ENCODE measurements at places on chromosomes 1 and 21.

DNA sequence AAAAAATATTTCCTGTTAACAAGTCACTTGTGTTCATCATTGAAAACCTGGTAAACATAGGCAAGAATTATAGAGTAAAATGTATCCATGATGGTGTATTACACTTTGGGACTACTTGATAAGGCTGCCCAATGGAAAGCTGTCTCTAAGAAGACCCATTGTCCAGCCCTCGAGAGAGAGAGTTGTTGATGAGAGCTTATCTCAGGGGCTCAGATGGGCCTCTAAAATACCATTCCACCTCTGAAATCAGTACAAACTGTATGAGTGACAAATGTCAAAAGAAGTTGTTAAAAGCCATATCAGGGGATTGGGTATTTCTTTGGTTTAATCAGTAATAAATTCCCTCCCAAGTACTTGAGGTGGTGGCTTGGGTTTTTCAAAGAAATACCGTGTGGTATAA is 96.1 kb downstream of the KCNK1 start:
- DNase-seq, result no peak

DNA sequence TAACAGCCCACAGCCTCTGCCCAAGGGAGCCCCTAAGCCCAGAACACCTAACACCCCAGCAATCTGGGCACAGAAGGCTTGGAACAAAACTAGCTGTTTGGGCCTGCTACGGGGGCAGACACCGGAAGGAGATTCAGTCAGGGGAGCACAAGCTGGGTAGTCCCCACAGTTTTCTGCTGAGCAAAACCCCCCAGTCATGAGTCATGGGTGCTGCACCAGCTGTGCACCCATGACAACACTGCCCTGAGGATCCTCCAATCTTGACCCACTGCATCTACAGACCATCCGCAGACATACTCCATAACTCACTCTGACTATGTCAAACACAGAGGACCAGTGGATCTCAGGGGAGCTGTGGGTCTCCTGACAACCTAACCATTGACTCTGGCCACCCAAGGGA is 105.1 kb downstream of the LRIG2 start:
- no peak for DNase-seq

DNA sequence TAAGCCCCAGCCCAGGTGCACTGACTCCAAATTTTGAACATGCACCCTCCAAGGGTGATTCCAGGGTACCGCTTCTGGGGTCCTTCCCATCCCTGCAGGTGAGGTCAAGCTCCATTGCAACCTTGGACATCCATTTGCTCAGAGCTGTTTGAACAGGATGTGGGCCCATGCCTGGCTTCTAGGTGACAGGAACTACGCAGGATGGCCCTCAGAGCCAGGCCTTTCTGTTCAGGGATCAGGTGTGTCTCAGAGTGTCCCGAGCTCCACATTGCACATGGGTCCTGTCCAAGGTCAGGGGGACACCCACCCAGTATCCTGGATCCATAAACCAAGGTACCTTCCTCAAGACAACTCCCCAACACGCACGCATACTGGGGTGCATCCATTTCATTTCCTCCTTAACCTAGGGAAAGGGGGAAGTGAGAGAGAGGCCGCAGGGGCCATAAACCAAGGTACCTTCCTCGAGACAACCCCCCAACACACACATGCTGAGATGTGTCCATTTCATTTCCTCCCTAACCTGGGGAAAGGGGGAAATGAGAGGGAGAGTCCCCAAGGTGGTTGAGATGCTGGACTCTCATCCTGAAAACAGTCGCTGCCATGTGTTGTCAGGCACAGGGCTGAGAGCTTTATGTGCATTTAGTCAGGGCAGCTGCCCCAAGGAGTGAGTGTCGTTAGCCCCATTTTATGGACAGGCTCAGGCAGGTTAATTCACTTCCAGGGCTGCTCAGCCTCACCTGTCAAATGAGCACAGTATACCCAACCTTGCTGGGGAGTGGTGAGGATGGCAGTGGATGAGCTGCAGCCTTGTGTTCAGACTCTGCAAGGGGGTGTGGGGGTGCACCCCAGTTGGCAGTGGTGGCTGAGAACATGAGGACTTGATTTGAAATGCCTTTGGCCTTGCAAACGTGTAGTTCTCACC is 2.1 kb downstream of the SLC66A1 start:
- DNase-seq, result no peak

- DNase-seq, result no peak
Observed at GRCh38 chr21:41361786-41362604, at the start of gene MX2. MX2 (plus strand) TSS chr21:41362027; CDS start chr21:41376907, 14,880 bp downstream.

GRCh38 chr1:193415256-193415655 is 228.8 kb upstream of the B3GALT2 start:
- DNase-seq, result no peak

GRCh38 chr21:33945652-33946270 is 30.2 kb upstream of the ATP5PO start:
- no peak for DNase-seq

- DNase-seq, result no peak
Observed at GRCh38 chr1:21268281-21269239, 21.7 kb downstream of the ECE1 start.

Data from posterior cingulate gyrus (tissue), 11 donors.